AG04450 (cell line): ENCODE measurements at places on chromosomes 4 and X. TPM values are rescaled to one million over a fixed set of nuclear protein-coding genes. Genes with fewer than 3 reads are reported as not detected.

- no peak for DNase-seq
Measured at GRCh38 chr4:82811838-82812341, 13.3 kb upstream of the SCD5 start.

GRCh38 chr4:157667836-157668235 lies 447.3 kb downstream of the GRIA2 start:
- no peak for DNase-seq

DNA sequence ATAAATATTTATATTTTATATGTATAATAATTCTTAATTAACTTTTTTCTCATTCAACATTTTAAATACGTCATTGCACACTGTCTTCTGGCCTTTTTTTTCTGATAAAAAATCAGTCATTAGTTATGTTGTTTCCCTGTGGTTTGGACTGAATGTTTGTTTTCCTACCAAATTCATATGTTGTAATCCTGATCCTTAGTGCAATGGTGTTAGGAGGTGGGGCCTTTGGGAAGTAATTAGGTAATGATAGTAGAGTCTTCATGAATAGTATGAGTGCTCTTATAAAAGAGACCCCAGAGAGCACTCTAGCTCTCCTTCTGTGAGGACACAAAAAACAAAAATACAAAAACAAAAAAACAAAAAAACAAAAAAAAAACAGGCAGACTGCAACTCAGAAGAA lies 117.2 kb downstream of the GASK1B start:
- no peak for DNase-seq

- no peak for DNase-seq
Measured at GRCh38 chr4:148954011-148954749, 512.0 kb upstream of the NR3C2 start.

DNA sequence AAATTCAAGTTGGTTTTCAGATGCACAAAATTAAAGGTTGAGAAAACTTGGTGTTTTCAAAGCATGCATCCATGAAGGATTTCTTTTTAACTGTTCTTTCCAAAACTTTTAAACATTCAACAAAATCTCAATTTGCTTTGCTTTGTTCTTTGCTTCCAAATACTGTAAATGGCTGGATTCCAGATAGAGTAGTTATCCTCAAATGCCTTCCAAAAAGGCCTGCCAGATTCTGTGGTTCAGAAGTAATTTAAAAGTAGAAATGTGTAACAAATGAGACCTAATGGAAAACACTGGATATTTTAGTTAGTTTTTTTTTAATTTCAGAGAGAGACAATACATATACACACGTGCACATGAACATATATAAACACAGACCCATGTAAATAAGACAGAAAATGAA lies 97.3 kb downstream of the NR3C2 start:
- no peak for DNase-seq

- DNase-seq, result no peak
Measured at GRCh38 chr4:24632011-24632410, 47.7 kb upstream of the DHX15 start.

- DNase-seq, result no peak
Measured at GRCh38 chr4:40212674-40213527, 16.1 kb downstream of the RHOH start.

GRCh38 chrX:39809331-39809730 lies 288.4 kb downstream of the BCOR start:
- DNase-seq, result no peak

The ADH7 gene
- polyA plus RNA-seq, result not detected in 2 replicates

The CITED1 gene
- polyA plus RNA-seq, result 0.12 and 0.16 TPM in 2 replicates

The TMEM31 gene
- polyA plus RNA-seq, result not detected in 2 replicates

The RAB40A gene
- polyA plus RNA-seq, result 0.19 and 0.22 TPM in 2 replicates

The SMIM10 gene
- 8.3 and 10.7 TPM in 2 replicates for polyA plus RNA-seq

The ARX gene
- not detected in 2 replicates for polyA plus RNA-seq

The SMARCA1 gene
- polyA plus RNA-seq, result 55.5 and 76.9 TPM in 2 replicates

The CYLC1 gene
- not detected in 2 replicates for polyA plus RNA-seq

The DRD5 gene
- polyA plus RNA-seq, result not detected in 2 replicates
